ENCODE measurements at places on chromosomes 16 and 17.

DNA sequence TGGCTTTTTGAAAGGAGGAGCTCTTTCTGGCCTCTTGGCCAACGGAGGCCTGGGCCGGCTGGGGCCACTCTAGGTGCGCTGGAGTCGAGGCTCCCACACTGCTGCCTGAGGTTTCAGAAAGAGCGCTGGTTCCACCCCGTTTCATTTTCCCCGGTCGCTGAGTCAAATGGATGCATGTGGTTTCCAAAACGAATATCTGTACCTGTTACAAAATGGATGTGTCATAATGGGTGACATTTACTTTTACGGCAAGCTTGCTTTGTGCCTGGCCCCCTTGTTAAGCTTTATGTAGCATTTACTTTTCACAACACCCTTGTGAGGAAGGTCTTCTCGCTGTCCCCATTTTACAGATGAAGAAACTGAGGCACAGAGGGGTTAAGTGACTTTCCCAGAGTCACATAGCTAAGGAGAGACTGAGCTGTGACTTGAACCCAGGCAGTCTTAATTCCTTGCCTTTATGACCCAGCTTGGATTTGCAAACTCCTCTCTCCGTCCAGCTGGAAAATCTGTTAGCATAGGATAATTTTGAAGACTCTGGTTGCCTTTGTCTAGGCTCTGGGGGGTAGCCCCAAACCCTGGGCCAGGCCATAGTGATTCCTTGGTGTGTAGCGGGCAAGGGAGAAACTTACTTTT lies 10.6 kb downstream of the KSR1 start:
- no peak for DNase-seq

DNA sequence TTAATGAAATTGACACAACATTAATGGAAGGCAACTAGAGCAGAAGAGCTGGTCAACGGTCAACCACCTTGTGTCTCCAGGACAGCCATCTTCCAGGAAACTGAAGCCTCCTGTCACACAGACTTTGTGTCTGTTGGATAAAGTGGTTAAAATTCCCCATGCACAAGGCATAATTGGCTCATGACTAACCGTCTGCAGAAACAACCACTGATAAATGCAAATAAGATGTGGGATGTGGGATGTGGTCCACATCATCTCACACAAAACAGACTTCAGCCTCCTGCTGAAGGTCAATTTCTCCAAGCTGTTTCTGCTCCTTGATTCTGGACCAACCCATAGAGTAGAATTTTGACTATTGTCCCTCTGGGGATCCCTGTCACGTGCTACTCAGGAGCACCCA lies 26.9 kb upstream of the XYLT1 start:
- no peak for DNase-seq

DNA sequence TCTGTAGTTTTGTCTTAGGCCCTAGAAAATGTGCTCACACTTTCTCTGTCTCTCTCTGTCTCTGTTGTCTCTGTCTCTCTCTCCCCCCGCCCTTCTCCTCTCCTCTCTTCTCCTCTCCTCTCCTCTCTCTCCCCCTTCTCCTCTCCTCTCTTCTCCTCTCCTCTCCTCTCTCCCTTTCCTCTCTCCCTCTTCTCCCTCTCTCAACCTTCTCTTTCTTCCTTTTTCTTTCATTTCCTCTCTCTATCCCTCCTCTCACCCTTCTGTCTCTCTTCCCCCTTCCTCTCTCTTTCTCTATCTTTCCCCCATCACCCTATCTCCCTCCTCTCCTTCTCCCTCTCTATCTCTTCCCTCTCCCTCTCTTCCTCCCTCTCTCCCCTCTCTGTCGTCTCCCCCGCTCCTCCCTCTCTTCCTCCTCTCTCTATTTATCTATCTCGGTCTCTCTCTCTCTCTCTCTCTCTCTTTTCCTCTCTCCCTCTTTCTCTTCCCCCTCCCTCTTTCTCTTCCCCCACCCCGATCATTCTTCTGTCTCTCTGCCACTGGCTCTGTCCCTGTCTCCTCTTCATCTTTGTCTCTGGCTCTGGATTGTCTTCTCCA lies 107.2 kb upstream of the C16orf82 start:
- no peak for DNase-seq

DNA sequence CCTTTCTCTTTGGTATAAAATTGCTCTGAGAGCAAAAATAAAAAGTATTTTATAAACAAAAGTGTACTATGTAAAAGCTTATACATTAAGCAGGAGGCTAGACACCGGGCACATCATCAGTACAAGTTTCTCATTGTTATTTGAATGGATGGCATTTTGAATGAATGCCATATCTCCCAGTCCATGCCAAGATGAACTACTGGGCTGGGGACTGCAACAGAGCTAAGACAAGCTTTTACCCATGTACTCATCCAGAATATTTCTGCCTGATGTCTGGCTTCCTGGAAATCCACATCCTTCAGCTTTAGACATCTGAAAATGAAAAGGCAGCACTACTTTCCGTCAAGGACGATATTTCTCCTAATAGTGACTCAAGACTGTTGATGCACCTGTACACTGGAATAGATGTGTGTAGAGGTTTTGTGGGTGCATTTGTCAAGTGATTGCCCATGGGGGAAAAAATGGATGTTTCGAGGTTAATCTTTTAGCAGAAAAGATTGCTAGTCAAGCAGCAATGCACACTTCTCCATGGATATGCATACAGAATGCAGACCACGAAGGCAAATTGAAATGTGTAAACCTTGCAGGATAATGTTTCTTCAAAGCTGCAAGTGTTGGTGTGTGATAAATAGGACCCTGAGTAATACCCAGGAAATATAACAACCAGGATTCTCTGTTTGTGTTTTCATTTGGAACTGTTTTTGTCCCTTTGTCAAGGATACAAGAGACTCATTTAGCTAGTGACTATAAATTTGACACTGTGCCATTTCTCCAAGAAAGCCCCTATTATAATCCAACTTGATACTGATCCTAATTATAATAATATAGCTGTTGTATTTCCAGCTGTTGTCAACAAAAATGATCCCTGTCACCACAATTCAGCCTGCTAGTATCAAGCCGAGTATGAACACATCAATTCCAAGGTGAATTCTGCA lies 173.8 kb downstream of the CDH8 start:
- no peak for DNase-seq

- DNase-seq, result no peak
These were observed 121.0 kb downstream of the C16orf95 start for GRCh38 chr16:87196231-87196630.

- DNase-seq, result no peak
These were observed 9.4 kb upstream of the CNEP1R1 start for GRCh38 chr16:50015631-50016030.

DNA sequence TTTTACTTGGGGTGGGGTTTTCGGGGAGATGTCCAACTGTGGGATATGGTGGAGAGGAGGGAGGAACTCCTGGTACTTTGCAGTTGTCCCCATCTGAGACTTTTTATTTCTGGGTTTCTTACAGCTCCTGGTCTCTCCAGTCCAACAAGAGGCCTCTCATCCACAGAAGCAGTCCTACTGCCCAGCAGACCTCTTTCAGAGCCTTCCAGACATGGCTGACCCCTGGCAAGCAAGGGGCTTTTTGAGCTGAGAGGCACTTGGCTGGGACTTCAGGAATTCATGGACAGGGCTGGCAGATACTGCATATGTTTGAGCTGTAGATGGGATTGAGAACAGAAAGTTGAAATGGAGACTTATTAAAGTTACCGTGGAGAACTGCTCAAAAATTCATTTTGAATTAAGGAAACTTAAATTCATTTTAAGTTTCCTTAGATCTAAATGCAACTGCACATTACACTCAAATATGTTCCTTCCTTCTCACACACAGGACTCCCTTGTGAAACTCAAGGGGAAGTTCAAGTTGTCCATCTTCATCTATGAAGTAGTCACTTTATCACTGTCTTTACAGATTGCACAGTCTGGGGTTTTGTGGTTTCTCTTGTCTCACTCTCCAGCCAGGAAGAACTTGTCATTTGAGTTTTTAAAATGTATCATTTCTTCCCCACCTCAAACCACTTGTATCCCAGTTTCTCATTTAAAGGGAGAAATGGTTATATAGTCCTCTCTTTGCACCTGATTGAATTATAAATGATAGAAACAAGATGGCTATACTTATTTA lies 1.1 kb downstream of the LASP1NB start:
- DNase-seq, result no peak

DNA sequence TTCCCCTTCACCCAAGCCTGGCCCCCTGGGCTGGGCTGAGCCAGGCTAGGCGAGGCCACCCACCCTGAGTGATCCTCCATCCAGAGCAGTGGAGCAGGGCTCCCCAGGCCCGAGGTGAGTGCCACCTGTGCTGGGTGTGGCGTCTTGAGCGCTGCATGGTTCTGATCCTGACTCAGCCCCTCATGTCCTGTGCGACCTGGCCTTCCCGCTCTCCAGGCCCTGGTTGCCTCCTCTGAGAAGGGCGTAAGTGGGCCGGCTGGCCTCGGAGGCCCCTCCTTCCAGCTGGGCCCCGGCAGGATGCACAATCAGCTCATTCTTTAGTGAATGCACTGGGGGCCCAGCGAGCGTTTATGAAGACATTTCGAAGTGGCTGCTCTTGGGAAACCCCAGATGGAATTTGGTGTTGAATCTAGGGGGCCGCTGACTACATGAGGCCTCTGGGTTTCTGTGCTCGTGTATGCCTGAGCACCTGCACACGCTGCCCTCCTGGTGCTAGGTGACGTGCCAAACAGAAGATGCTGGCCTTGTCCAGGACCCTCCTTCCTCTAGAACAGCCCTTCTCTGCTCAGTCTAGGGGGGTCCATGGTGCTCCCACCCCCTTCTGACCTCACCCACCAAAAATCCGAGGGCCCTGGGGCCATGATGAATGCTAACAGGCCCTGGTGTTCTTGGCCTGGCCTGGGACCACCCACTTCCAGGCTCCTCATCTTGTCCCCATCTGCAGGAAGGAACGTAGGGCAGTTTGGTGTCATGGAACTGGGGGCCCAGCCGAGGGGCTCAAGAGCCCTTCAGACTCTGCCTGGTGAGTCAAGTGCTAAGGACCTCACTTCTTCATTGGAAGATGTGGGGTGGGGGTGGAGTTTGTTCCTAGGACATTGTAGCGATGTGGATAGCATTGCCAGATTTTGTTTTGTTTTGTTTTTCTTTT lies 3.6 kb upstream of the TMEM92 start:
- no peak for DNase-seq

DNA sequence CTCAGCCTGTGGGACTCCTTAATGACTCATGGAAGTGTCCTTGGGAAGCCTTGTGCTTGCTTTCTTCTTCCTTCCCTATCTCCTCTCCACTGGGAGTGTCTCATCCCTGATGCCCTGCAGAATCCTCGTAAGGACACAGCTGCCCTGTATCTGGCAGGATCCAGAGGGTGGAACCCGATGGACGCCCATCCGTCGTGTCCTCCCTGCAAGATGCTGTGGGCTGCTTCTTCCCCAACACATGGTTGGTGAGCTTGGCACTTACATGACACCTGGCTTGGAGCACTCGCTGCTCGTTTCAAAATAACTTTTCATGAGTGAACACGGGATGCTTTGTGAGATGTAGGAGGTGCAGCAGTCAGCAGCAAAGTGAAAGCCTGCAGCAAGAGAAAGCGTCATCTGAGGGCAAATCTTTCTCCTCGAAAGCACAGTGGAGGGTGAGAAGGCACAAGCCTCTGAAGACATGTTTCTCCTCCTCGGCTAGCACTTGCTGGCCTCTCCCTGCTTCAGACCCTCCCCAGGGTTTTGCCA lies 3.3 kb downstream of the CCL15 start:
- DNase-seq, result no peak

DNA sequence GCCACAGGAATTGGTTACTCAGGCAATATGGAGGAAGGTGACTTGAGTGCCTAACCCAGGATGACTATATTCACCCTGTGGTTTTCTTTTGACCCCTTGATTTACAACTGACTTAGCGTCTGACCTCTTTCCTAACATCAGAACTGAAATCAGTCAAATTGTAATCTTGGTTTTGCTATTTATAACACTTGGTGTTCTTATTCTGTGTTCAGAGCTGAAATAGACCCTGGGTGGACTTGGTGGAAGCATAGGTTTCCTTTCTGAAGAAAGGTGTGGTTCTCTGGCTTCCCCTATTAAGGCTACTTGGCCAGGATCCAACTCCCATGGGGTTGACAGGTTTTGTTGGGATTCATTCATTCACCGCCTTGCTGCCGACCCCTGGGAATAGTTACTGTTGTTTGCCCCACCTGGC lies 80.8 kb downstream of the CLEC16A start:
- DNase-seq, result no peak

DNA sequence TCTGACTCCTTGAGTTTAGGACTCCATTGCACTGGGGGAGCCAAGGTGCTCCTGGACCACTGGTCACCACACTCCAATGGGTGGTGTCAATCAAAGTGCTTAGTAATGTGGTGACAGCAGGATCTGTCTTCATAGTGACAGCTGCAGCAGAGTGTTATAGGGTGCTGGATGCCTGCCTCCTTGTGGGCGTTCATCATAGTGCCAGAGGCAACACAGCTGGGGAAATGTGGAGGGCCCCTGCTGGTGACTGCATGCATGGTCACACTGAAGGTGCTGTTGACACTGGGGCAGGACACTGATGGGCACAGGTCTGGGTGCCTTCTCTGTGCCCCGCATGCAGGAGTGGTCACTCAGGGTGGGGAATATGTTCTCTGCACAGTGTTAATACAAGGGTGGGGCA lies 177.5 kb upstream of the CDH8 start:
- no peak for DNase-seq

GRCh38 chr16:72051818-72052217 lies 2.5 kb upstream of the HP start:
- DNase-seq, result no peak

DNA sequence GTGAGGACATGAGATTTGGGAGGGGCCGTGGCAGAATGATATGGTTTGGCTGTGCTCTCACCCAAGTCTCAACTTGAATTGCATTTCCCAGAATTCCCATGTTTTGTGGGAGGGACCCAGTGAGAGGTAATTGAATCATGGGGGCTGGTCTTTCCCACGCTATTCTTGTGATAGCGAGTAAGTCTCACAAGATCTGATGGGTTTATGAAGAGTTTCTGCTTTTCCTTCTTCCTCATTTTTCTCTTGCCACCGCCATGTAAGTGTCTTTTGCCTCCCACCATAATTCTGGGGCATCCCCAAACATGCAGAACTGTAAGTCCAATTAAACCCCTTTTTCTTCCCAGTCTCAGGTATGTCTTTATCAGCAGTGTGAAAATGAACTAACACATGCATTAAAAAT lies 40.6 kb downstream of the CCT6B start:
- DNase-seq, result no peak

DNA sequence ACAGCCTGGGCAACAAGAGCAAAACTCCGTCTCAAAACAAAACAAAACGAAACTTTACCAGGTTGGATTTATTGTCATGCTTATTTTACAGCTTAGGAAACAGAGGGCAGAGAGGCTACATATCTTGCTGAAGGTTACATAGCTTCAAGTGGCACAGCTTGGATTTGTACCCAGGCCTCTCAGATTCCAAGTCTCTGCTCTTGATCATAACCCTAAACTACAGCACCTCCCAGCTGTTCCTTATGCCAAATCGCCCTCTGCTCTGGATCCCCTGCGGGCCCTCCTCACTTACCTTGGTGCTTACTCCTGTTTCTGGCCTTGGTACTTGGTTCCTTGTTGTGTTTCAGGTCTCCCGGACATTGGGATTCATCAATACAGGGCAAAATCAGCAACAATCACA lies 11.7 kb upstream of the CUEDC1 start:
- no peak for DNase-seq
